ENCODE measurements at places on chromosomes 7 and 10.
A peak's percentile ranks its signal among the peaks of the same experiment; 100 is the strongest.

GRCh38 chr7:37391791-37392672 lies 56.6 kb downstream of the ELMO1 start:
- DNase-seq = no peak

- DNase-seq = no peak
Measured at GRCh38 chr10:58590152-58590840, 77.6 kb downstream of the BICC1 start.

DNA sequence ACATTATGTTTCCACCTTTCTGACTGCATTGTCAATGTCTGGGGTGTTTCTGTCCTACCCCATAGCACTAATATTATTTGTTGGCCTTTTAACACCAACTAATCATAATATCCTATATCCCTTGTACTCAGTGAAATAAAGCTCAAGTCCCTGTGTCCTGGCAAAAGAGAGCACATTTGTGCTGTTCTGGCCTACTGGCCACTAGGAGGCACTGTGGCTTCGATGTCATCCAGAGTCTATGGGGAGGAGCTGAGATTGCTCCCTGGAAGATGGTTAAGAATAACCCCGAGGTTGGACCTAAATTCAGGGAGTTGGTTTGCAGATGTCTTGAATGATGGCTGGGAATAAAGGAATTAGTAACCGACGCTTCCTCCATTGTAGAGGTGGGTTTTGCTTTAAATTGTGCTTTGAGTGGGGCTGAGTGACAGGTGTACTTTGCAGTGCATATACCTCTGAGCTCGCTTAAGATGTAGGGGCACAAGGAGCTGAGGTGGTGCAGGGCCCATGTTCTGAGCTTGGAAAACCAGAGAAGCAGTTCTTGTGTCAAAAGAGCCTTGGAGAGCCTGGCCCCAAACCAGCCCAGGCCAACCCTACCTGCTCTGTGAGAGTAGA lies 191.2 kb upstream of the PRSS1 start:
- DNase-seq = peak; percentile 54

GRCh38 chr10:69791812-69792211 lies 9.9 kb upstream of the COL13A1 start:
- no peak for DNase-seq

- no peak for DNase-seq
Measured at GRCh38 chr10:33820531-33820930, 486.1 kb upstream of the NRP1 start.

- DNase-seq = no peak
Measured at GRCh38 chr7:36129048-36129534, 24.0 kb upstream of the EEPD1 start.

DNA sequence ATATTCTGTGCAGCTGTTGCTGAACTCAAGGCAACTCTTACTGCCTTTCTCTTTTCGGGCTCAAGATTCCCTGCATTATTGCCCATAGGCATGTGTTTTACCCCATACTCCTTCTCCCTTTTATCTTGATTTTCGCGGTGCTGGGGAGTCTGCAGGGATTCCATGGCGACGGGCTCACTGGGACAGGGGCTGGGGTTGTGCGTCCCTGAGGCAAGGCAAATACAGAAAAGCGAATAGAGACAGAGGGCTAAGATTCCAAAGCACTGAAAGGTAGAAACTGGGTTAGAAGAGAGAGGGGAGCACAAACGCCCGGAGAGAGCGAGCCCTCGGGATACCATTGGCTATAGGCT lies 519 bp upstream of the RPP38 start:
- DNase-seq = no peak

GRCh38 chr10:78742730-78743615 lies 325.8 kb upstream of the ZMIZ1 start:
- DNase-seq = peak; percentile 12

DNA sequence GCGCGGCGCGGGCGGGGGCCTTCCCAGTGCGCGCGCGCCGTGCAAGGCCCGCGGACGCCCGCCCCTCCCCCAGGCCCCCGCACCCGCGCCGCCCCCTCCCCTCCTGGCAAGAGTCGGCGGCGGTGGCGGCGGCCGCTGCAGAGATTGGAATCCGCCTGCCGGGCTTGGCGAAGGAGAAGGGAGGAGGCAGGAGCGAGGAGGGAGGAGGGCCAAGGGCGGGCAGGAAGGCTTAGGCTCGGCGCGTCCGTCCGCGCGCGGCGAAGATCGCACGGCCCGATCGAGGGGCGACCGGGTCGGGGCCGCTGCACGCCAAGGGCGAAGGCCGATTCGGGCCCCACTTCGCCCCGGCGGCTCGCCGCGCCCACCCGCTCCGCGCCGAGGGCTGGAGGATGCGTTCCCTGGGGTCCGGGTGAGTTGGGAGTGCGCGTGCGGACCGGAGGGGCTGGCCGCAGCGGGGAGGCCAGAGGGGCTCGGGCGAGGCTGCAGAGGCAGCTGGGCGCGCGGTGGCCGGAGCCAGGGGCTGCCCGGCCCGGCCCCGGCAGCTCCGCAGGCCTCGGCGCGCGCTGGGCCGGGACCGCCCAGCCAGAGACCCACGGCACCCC lies at the start of gene BMPR1A:
TSS of gene BMPR1A (plus strand) at position 109 of the 602 bp plus-strand sequence. CDS start 119,400 bp downstream, outside the sequence.
- no peak for DNase-seq

DNA sequence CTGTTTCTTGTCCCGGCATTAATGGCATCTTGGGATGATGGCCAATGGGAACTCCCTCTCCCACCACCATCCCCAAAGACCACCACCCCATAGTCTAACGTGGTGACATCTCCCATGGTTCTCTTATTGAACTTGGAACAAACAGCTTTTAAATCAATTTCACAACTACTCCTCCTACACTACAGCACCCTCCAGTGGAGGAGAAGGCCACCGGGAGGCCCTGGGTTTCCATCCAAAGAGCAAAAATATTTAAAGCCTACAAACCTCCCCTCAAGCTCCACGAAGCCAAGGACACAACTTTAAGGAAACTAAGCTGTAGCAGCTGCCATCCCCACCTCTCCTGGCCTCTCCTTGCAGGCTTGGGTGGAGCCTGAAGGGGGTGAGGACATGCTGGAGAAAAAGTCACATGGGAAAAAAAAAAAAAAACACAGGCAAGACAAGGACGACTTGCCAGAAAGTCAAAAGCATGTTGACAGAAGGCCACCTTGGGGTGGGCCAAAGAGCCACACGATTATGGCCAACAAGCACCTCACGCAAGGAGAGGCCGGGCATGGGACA lies 94.0 kb upstream of the LANCL2 start:
- DNase-seq = no peak

Data from activated naive CD8-positive, alpha-beta T cell treated with anti-CD3 and anti-CD28 coated beads, Interleukin-2, amount 50 U/mL, for 24 hours (primary cell).